Dorsolateral prefrontal cortex (tissue), 122 donors: ENCODE measurements at places on chromosomes 2 and 18.

DNA sequence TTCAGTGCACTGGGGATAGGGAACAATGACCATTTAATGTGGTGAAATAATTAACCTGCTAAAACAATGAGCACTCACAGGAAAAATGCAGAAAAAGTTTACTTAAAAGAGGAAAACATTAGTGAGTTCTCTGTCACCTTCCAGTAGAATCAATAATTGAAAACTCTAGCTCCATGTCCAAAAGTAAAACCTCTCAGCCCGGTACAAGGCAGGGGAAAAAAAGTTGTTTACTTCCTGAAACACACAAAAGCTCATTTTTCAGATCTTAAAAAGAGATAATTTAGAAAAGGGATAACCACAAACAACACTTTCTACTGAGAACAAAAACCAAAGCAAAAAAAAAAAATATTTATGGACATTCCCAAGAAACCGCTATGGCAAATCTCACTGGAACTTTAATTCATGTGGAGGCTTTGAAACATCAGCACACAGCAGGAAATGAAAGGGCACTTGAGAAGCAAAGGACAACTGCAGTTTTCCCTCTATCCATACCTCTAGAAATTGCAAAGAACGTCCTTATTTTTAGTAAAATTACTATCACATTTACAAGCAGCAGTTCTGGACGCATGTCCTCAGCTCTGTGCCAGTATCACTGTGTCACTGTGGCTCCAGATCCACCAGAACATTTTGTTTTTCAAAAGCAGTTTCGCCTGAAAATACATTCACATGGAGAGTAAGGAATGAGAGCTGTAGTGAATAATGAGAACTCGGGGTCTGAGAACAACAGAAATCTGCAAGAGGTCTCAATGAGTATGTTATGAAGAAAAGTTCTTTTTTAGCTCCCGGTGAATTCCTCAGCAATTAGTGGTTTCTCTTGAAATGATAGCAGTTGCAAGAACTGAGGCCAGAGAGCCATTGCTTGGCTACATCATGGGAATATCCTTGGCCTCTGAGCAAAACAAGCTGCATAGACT lies 44.7 kb upstream of the DNAH7 start:
- DNase-seq: no peak

GRCh38 chr2:40128796-40129195 lies 323.1 kb downstream of the SLC8A1 start:
- DNase-seq: no peak

- no peak for DNase-seq
These were observed 289.8 kb downstream of the ALPK2 start for GRCh38 chr18:58338961-58339592.

- DNase-seq: no peak
These were observed 70.1 kb downstream of the EDAR start for GRCh38 chr2:108918941-108919341.

GRCh38 chr2:159124441-159124911 lies 156.0 kb downstream of the TANC1 start:
- DNase-seq: no peak

DNA sequence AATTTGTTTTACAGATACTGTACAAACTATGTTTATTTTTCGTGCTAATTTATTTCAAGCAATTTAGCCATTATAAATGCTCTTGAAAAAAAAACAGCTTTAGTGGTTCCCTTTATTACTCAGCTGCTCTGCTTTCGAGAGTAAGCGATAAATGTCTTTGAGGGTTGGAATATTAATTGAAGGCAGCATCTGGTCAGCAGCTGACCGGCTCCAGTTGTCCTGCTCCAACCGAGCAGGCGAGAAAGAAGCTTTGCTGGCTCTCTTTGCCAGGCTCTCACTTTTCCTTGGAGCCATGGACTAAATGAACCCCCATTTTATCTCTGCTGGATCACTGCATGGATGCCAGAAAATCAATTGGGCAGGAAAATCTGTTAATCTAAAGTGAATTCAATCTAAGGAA lies 147.4 kb downstream of the LNPK start:
- DNase-seq: no peak

DNA sequence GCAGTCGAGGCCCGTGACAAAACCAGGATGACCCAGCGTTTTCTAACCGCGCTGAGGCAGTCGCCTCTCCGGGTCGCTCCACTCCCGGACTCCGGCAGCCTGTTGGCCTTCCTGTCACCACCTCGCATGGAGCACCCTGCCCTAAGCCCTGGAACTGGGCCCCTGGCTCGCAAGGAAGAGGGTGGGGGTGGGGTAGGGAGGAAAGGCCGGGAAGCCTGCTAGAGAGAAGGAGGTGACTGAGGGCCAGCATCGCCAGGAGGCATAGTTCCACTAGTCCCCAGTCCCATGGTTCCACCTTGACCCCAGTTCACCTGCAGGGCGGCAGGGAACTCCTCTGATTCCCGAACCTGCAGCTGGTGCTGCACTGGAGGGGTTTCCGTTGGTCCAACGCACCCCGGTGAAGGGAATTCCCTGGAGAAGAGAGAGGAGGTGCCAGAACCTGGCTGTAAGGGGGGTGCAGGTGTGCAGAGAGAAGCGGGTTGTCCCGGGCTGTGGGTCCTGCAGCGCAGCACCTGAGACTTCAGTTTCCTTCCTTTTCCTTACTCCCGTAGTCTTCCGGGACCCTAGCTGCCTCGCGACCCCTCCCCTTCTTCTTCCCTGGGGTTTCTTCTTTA lies 11.8 kb upstream of the EN1 start:
- DNase-seq: no peak

DNA sequence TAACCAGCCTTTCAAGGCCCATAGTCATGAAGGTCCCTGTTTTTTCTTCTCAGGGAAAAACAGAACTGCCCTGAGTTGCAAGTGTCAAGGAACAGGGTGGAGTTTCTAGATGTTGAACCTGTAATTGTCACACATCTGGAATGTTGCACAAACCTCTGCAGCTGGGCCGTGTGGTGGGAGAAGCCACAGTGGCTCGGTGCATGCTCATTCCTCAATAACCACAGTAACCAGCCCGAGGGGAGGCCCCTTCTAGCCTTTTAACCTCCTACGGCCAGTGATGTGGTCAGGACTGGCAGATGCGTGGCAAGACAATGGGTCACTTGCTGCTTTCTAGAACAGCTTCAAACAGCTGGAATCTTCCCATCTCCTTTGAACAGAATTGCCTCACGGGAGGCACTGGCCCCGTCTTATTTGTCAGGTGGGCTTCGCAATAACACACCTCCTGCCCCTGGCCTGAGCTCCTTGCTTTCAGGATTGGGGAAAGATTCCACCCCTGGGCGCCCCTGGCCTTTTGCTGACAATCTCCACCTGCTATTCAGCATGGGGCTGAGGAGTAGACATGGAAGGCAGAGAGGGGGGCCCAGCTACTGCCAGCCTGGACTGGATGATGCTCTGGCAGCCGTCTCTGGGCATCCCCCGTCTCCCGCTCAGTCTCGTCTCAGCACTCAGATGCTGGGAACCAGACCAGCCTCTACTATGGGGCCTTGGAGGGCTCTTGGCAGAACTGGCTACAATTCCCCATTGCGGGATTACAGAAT lies 102.9 kb downstream of the KLHL29 start:
- DNase-seq: no peak

DNA sequence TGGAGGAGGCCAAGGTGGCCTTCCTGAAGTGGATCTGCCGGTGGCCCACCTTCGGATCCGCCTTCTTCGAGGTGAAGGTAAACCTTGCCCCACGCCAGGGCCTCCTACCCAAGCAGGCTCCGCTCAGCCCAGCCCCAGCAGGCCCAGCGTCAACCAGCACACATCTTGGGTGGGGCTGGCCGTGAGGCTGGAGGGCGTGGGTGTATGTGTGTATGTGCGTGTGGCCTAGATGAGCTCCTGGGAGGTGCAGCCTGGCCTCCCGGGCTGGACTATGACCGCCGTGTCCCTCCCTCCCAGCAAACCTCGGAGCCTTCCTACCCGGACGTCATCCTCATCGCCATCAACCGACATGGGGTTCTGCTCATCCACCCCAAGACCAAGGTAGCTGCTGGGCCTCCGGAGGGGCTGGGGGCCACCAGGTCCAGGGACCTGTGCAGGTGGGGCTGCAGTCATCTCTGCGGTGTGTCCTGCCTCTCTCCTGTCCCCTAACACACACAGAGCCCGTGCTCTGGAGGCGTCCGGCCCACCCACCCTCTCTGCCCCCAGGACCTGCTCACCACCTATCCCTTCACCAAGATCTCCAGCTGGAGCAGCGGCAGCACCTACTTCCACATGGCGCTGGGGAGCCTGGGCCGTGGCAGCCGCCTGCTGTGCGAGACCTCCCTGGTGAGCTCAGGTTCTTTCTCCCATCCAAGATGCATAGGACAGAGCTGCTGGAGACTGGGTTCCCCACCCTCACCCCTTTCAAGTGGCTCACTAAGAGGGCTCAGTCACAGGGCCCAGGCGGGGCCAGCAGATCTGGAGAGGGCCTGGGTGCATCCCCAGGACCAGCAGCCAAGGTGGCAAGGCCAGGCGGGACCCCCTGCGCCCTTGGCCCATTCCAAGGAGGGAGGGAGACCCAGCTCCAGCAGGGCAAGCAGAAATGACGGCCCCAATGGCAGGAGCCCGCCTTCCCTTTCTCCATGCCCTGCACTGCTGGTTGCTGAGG lies 9.4 kb upstream of the GPR17 start:
- DNase-seq: no peak

DNA sequence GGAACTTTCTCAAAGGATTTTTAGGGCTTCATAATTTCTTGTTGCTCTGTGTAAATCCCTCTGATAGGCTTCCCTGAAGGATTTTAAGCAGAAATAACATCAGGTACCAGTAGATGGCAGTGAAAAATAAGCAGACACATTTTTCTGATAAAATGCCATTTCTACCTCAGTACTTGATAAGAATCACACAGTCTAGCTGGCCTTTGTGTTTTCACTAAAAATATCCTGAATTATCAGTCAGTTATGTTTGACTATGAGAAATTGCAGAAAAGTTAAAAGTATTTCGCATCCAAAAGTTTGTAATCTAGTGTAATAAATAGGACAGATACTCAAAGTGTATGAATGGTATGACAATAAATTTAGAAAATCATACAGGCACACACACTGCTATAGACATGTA lies 68.7 kb downstream of the DNAJC10 start:
- no peak for DNase-seq

DNA sequence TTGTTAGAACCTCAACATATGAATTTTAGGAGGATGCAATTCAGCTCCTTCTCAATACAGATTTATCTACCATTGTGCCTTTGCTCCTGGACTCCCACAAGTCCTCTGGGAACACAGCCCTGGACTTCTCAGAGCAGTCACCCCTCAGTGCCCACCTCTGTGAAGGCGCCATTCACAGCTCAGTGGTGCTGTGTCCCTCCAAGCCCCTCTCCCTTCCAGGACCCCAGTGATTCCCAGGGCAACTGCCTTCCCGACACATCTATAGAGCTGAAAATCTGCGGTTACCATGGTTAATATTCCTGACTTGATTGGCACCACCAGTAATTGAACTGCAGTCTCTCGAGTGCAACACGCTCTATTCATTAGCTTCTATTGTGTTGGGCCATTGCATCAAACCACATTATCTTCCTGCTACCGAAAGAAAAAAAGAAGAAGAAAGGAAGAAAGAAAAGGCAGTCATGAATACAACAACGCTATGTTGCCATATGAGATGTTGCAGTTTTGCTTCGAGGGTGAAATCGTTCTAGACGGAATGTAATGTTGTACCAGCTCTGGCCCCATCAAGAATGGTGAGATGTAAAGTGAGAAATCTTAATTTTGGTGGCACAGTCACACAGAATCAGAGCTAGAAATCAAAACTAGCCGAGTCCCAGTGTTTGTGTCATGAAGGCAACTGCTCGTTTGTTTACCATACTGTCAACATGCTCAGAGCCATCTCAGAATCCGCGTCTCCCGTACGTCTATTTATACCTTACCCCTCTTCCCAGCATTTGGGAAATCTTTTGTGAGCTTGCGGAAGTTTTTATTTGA lies 524.0 kb upstream of the ID2 start:
- DNase-seq: no peak
